Kasumi-1 (cell line): ENCODE measurements at places on chromosomes 1 and 21.

DNA sequence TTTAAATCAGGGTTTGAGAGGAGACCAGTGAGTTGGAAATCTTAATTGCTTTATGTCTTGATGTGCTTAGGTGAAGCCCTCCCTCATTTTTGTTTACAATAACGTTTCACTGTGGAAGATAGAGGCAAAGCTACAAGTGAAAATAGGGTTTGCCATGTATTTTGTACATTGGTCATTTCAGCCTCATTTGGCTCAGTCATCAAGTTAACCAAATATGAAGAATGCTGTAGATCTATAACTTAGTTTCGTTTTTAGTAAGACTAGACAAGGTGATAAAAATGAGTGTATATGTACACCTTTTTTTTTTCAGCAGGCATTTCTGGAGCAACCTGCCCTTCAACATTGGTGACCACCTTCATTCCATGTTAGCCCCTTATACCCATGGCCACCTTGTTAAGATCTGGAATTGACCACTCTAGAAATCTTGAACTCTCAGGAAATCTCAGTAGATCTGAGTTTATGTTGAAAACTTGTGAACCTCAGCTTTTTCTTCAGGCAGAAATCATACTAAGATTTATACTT lies 2.9 kb downstream of the NFYC start:
- no peak for DNase-seq

DNA sequence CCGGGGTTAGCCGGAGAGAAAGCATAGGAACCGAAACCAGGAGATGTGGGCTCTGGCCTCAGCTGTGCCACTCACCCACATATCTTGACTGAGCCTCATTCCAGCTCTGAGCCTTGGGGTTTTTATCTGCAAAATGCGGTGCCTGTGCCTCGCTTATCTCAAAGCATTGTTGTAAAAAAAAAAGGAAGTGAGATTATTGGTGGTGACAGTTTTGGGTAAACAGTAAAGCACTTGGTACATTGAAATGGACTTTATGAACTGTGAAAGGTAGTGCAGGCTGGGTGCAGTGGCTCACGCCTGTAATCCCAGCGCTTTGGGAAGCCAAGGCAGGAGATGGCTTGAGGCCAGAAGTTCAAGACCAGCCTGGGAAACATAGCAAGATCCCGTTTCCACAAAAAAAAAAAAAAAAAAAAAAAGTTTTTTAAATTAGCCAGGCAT lies 3.8 kb downstream of the PTAFR start:
- DNase-seq, result peak; percentile 61

GRCh38 chr1:1084372-1085170 lies 10.5 kb upstream of the RNF223 start:
- no peak for DNase-seq

- DNase-seq, result no peak
Observed at GRCh38 chr1:243244432-243244841, 10.6 kb downstream of the CEP170 start.

GRCh38 chr1:9426291-9426711 lies 113.0 kb upstream of the SLC25A33 start:
- DNase-seq, result peak; percentile 37

GRCh38 chr1:69662321-69662720 lies 94.6 kb downstream of the LRRC7 start:
- no peak for DNase-seq

DNA sequence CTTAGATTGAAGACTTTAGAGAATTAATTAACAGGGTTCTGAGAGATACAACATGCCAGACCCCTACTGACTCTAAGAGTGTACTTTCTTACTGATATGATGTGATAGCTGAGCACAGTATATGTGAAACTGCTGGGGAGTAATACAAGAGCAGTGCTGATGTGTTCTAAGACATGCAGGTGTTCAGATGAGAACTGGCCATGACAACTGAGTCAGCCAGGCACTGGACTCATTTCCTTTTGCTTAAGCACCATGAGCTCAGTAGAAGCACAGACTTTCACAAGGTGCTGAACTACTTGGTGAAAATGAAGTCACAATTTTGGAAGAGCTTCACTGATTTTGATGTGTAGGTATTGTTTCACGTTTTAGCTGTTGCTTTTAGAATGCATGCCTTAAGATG lies 15.9 kb upstream of the POGZ start:
- no peak for DNase-seq

GRCh38 chr1:226908913-226909312 lies 31.2 kb upstream of the COQ8A start:
- no peak for DNase-seq

DNA sequence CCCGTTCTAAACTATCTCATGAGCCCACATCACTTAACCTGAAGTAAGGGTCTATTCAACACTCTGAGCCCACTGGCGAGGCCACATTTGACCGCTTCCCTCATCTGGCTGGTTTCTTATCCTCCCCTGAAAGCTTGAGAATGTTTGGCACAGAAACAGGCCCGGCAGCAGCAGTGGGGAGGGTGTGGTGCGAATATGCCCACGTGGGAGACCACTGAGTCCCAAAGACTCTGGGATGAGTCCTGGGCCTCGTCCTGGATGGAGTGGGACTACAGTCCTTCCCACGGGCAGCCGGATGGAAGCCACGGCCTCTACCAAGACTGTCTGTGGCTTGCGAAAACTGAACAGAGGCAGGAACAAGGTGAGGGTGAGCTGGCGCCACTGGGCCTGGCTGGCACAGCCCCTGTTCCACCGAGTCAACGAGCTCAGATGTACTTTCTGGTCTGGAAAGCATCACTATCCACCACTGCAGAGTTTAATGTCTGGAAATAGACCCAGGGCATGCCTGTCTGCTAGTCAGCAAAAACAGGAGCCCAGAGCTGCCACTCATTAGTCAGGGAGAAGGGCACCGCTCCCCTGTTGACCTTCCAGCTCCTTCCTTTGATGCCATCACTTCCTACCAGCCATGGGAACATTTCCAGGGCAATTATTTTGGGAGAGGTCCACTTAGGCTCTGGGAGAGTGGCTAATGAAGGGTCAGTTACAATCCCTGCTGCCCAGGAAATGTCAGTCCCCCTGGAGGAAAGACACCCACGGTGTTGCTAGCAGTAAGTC lies 386.6 kb downstream of the MATN1 start:
- DNase-seq, result no peak

DNA sequence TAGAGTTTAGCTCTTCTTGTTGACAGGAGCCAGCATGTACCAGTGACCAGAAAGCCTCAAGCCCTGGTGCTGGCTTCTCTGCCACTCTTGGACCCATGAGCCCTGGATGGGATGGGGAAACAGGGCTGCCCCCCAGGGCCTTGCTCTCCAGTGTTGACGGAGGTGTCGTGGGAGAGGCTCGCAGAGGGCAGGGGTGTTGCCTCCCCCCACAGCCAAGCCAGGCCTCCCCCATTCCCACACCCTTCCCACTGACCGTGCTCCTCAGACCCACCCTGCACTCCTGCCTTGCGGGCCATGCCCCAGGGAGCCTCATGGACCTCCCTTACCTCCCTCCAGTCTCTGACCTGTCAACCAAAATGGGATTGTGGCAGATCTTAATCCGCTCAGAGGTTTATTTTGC lies 123.8 kb upstream of the COL6A1 start:
- no peak for DNase-seq

DNA sequence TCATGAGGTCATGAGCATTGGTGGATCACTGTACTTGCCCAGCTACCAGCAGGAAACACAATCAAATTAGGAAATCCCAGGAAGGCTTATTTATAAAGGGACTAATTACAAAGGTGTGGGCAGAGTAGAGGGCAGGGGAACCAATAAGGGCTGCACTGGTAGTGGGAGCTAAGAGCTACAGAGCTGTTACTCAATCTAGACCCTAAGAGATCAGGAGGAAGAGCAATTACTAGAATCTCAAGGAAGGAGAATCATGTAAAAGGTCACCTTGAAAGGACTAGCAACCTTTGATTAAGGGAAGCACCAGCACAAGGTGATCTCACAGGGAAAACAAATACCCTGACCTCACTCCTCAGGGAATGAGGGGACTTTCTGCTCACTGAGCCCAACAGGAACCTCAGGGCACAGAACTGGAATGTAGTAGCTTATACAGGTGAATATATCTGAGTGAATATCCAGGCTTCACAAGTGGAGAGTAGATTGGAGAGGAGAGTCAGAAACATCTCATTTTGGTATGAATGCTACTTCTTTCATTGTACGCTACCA lies 66.8 kb downstream of the SAMSN1 start:
- no peak for DNase-seq

- no peak for DNase-seq
Observed at GRCh38 chr1:117710710-117711109, 104.9 kb downstream of the TENT5C start.

- DNase-seq, result no peak
Observed at GRCh38 chr1:235277709-235278108, 50.3 kb downstream of the ARID4B start.

GRCh38 chr1:30760596-30761324 lies 3.2 kb upstream of the LAPTM5 start:
- DNase-seq, result peak; percentile 65

DNA sequence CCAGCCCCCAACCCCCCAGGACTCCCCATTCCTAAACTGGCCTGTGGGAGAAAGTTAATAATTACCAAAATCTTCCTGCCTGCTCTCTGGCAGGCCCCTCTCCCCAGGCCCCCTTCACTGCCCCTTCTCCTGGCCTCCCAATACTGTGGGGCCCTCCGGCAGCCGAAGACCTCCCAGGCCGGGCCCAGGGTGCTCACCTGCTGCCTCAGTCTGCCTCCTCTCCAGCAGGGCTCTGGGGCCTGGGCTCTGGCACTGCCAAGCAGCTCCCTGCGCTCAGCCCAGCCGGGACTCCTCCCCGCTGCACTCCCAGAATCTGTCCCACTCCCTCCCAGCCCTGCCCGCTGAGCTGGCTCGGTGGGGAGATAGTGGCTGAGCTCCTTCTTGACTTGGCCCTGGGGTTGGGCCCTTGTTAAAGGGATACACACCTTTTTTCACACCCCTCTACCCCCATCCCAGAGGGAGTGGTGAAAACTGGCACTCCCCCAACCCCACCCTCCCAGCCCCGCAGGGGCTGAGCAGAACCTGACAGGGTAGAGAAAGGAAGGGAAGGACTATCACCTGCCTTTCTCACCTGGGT lies at the start of gene S100A16:
Gene S100A16 (minus strand): TSS at position 383 of the 577 bp plus-strand sequence. CDS start 4,986 bp downstream, outside the sequence.
- DNase-seq, result no peak

- DNase-seq, result no peak
Observed at GRCh38 chr1:227944931-227945890, 2.5 kb downstream of the WNT9A start.

DNA sequence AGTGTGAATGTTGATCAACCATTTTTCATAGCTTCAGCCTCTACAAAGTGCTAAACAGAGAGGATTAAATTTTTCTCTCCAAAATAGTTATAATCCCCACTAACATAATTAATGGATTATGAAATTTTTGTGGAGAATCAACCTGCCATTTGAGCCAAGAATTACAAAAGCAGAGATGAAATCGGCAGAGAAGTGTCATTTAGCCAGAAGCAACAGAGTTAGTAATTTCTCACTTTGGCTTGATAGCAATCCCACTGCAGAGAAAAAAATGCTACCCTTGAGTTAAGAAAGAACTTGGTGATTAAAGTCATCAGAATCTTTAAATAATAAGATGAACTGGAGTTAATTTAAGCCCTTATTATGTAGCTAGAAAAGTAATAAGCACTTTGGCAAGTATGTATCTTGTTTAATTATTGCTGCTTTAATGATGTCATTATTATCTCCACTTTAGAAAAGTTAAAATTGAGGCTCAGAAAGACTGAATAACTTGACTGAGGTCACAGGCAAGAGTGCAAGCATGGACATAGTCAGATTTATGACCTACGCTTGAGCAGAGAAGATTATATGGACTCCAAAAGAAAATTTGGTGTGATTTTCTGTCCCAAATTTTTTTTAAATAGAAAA lies 37.3 kb downstream of the RGS4 start:
- no peak for DNase-seq

DNA sequence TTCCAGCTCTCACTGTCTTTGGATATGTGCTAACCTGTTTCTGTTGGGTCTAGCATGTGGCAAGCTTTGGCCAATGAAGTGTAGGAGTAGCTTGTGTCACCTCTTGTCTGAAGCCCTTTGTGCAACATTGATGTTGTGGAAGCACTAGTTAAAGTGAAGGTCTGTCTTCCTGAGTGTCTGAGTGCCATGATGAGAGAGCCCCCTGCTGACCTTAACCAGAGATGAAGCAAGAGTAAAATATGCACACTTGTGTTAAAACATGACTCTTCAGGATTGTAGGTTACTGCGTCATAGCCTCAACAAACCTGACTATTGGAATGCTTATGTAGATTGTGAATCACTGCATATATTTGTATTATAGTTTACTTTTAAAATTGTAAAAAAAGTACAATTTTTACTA lies 103.7 kb downstream of the NCAM2 start:
- peak; percentile 76 for DNase-seq

DNA sequence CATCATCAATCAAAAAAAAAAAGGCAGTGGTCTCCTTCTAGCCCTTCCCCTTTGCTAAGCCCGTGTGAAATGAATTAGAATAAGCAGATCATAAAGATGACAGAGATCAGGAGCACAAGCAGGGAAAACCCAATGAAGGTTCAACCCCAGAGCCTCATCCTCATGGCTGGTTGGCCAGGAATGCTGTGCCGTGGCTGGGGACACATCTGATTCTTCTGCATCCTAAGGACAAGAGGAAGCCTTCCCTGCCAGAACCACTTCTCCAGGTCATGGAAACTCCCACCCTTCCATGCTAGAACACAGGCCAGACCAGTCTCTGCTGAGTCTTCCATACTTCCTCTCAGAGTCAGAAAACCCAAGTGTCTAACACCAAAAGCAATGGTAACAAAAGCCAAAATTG lies 81.1 kb downstream of the CSMD2 start:
- DNase-seq, result no peak

DNA sequence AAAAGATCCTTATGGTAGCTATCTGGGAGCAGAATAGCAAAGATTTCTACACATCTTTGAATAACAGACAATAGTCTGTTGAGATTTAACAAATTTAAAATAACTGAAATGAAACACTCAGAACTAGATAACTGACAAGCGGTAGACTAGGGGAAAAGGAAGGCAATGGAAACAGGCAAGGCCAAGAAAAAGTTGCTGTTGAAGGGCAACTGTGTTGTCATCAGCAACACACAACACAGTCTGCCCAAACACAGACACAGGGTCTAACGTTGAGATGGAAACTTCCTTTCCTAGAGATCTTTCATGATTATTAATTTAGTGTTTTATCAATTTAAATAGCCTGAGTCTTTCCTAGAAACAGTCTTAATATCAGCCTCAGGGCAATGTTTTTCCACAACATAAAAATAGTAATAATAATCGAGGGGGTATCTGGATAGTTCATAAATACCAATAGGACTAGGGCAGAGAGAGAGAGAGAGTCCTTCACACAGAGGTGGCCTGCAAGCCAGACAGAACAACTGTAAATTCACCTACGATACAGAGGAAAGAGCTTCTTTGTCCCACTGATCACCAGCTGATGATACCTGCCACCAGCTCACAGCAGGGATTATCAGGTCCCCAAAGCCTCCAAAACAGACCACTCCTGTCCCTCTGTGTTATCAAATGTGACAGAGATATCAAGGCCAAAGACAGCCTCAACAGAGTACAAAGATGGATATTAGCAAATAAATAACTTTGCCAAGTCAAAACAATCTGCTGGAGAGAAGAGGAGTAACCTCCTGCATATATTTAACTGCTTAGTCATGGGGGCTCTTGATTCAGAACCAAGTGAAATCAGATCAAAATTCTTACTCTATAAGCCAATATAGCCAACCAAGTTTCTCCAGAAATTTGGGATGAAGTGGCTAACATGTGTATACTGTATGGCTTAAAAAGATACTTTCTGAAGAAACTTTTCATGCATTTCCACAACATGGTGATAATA lies 245.3 kb downstream of the SLC45A1 start:
- no peak for DNase-seq

- DNase-seq, result no peak
Observed at GRCh38 chr1:25253911-25254310, 6.7 kb upstream of the RSRP1 start.

GRCh38 chr1:197913495-197914276 lies 3.5 kb upstream of the LHX9 start:
- no peak for DNase-seq
